ENCODE measurements at places on chromosomes 2 and 18.

GRCh38 chr18:22872900-22873537, 60.1 kb upstream of the RBBP8 start:
- no peak for DNase-seq

GRCh38 chr2:45339253-45339652, 271.8 kb downstream of the SRBD1 start:
- no peak for DNase-seq

GRCh38 chr2:73070643-73071359, 711 bp downstream of the SFXN5 start:
- DNase-seq: no peak

DNA sequence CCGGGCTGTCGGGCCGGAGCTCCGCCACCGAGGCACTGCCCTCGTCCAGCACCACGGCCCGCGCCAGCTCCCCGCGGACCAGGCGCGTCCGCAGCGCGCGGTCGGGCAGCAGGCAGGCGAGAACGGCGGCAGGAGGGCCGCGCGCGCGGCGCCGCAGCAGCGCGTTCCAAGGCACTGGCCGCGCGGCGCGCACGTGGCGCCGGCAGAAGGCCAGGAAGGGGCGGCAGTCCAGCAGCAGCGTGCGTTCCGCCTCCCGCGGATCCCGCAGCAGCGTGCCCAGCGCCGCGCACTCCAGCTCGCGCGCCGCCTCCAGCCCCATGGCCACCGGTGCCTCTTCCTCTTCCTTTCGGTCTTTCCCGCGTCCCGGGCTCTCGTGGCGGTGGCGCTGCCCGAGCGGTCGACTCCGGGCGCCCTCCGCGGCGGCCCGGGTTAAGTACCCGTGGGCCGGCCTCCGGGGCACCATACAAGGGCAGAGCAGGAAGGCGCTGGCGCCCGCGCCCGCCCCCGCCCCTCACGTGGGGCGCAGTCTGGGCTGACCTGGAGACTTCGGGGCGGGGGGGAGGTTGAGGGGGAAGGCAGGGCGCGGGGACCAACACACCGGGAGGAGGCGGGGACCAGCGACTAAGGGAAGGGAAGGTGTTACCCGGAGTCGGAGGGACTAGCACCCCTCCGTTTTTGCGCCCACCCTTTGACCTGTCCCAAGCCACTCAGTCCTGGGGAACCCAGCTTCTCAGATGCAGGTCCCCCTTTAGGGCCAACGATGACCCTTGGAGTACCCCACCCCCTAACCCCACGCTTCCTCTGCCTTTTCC, at the start of gene DUSP2:
TSS of gene DUSP2 (minus strand) at position 405 of the 812 bp plus-strand sequence. CDS start at position 319, 86 bp downstream.
- DNase-seq: peak; percentile 31

- DNase-seq: no peak
Measured at GRCh38 chr2:99619151-99619550, 129.3 kb upstream of the REV1 start.

GRCh38 chr2:144130551-144130950, 389.4 kb downstream of the ZEB2 start:
- no peak for DNase-seq

DNA sequence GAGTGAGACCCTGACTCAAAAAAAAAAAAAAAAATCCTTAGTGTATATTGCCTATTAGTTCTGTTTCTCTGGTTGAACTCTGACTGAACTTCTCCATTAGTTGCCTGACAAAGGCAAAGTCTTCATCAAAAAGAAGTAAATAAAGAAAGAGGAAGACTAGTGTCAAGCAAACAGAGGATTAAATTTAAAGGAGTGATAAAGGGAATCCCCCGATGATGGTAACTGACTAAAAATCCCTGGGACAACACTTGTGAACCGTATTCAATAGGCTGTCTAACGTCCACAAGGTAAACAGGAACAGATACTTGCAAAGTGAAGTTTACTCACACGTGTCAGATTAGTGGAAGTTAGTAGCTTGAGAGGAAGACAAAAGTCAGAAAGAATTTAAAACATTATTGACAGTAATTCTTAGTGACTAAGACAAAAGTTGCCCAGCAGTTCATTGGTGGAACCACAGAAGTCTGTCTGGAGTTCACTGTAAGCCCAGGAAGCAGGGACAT, 26.2 kb upstream of the SPOPL start:
- peak; percentile 27 for DNase-seq
